ENCODE measurements at places on chromosomes 13 and 19.

DNA sequence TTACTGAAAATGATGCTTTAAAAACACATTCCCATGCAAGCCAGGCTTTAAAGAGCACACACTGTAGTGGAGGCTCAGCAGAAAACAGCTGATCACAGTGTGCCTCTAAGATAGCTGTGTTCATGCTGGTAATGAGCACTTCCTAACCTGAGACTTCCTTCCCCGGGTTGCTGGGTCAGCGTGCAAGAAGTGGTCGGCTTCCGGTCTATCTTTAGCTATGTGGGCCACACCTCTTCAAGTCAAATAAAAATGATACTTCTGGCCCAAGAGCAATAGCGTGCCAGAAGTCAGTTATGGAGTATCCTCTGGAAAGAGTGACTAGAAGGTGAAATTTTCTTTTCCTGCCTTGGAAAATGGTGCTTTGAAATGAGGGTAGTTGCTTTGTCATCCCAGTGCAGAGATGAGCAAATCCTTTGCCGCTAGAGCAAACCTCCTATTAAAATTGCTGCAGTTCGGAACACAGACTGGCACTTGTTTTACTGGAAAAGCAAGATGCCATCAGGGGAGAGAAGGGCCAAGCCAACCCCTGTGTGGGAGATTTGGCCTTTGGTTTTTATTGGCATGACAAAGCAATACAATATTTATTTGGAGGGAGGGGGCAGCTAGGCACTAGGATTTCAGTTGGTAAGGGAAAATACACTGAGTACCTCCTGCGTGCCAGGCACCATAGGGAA lies 64.2 kb downstream of the ARHGAP35 start:
- peak; percentile 23 for DNase-seq

GRCh38 chr13:29892151-29892550 lies 41.7 kb upstream of the UBL3 start:
- no peak for DNase-seq

- DNase-seq: no peak
These were observed 3.8 kb downstream of the LENG1 start for GRCh38 chr19:54155694-54156093.

DNA sequence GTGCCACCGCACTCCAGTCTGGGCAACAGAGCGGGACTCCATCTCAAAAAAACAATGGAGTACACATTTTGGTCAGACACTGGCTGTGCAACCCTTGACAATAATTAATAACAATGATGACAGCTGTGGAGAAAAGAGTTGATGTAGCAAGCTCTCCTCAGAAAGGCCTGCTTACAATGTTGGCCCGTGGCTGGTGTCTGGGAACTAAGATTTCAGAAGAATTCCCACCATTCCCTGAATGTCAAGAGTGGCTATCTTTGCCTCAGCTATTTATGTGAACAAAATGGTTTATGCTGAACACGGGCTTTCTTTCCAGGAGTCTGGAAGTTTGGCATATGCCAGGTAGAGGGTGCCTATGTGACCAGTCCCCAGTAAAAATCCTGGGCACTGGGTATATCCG lies 25.5 kb downstream of the NEK5 start:
- no peak for DNase-seq

- DNase-seq: no peak
These were observed 7.5 kb downstream of the KCTD15 start for GRCh38 chr19:33804021-33804799.

DNA sequence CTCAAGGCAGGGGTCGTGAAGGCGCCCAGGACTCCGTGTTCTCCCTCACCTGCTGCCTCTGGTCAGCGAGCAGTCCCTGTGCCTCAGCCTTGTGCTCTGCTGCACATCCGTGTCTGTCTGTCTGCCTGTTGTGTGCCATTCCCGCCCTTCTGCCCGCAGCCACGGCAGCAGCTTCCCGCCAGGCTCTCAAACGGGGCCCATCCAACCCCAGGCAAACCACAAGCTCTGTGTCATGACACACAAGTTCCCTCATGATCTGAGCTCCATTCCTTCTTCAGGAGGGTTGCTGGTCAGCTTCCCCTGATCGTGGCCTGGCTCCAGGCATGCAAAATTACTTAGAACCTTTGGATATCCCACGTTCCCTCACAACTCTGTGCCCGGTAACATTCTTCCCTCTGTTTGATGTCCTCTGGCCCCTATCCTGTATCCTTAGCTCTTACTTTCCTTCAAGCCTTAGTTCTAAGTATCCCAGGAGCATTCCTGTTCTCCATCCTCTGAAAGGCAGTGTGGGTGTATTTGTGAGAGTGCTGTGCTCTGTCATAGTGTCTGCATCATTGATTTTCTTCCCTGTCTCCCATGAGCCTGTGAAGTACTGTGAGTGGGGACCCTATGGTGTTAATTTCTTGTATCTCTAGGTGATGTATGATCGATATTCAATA lies 3.2 kb downstream of the GPR183 start:
- DNase-seq: no peak

DNA sequence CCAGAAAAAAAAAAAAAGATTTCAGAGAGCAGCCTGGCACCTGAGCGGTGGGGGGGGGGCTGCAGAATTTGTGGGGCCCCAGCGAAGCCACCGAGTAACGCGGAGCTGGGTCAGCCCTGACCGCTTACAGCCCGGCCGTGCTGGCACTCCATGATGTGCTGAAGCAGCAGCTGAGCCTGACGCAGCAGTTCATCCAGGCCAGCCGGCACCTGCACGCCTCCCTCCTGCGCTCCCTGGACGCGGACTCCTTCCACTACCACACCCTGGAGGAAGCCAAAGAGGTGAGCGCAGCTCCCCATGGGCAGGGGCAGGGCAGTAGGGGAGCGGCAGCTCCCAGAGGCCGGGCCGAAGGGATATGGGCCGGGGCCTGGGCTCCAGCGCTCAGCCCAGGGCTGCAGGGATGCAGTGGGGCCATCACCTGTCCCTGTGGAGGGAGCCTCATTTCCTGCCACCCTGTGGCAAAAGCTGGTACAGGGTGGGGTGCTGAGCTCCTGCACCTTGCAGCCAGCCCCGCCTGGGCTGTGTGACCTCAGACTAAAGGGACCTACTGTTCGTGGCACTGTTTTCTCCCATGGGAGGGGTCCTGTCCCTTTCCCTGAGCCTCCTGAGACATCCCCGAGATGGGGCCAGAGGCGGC lies 18.3 kb downstream of the C19orf44 start:
- DNase-seq: no peak

- DNase-seq: no peak
These were observed 250.3 kb upstream of the ATXN8OS start for GRCh38 chr13:69857183-69857821.

DNA sequence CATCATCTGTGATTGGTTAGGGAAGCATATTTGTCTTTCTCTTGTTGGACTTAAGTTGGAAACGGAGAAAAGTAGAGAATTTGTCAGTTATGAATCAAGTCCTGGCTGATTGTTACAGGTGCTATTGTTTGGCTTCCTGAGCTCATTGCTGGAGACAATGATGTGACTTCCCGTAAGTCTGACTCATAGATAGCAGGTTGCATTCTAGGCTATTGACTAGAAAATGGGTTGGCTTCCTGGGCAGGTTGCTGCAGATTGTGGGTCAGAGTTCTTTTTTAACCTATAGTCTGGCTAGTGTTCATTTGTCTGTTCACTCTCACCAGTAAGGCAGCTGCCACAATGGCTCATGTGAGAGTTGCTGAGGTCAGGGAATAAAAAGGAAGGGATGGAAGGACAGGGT lies 101.5 kb downstream of the CCNA1 start:
- DNase-seq: no peak

DNA sequence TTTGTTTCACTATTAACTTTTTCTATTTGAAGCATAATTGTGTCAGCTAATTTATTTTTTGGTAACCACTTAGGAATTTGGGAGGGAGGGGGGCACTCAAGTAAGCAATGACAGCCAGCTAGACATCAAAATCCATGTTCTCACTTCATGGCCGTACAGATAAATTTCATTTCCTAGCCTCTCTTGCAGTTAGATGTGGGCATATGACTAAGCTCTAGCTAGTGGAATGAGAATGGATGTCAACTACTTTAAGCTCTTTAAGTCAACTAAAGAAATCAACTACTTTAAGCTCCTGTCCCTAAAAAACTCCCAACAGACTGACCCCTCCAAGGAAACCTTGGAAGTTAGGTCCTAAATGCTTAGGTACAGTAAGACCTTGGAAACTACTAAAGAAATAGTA lies 92.0 kb downstream of the KCNRG start:
- DNase-seq: no peak

DNA sequence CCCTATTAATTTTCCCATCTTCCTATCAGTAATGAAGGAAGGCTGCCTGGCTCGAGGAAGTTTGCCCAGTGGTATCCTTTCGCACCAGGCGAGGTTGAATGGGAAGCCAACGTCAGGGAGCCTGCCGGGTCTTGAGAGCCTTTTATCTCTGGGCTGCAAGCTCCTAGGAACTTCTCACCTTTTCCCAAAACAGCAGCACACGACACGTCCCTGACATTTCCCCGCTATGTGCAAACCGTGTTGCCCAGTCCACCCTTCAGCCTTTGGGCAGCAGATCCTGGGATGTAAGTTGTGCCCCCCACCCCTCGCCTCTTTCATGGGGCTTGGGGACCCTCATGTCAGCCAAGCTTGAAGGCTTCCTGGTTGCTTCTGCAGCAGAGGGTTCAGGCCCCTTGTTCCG lies 179.1 kb downstream of the ZNF536 start:
- DNase-seq: no peak

DNA sequence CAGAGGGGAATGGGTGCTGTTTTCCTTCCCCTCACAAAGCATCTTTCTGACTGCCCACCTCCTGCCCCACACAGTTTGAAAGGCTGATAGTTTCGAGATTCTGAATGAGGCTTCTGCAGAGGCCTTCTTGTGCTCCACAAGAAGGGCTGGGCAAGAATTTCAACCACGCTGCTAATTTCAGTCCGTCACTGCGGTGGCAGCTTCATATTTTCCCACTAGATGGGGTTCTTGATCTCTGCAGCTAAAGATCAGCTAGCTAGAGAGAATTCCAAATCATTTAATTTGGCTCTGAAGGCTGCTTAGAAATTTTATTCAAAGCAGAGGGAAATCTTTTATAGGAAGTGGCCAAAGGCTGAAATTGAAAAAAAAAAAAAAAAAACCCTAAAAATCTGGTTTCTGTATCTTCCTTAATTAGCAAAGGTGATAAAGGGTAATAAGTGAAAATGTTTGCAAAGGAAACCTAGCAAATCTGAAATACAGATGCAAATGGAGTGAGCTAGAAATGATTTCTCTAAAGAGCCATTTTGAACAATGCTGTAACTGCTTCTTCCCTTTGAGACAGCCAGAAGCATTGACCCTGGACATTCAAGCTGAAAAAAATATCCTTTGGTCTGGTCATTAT lies 38.0 kb upstream of the C13orf42 start:
- no peak for DNase-seq

- DNase-seq: no peak
These were observed 511 bp downstream of the WDR88 start for GRCh38 chr19:33132425-33132824.

DNA sequence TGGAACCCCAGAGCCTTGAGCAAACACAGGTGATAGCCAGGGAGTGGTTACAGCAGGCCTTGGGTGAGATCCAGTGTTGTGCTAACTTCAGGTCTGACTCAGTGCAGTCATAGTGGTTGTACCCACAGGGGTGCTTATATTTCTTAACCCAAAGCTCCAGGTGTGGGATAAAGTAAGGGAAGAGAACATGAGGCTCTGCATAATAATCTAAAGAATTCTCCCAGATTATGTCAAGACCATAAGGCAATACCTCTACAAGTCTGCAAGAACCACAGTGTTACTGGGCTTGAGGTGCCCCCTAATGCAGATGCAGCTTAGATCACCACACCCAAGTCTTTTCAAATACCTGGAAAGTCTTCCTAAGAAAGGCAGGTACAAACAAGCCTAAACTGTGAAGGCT lies 485.4 kb downstream of the RFC3 start:
- no peak for DNase-seq
